Amniotic epithelial cell (primary cell): ENCODE measurements at places on chromosomes 6 and 20.

DNA sequence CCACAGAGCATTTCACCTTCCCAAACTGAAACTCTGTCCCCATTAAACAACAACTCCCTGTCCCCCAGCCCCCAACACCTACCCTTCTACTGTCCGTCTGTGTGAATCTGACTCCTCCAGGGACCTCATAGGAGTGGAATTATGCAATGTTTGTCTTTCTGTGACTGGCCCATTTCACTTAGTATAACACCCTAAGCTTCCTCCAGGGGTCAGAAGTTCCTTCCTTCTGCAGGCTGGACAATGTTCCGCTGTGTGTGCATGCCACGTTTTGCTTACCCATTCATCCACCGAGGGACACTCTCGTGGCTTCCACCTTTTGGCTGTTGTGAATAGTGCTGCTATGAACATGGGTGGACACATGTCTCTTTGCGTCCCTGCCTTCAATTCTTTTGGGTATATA lies 37.6 kb upstream of the MPC1 start:
- peak; percentile 56 for DNase-seq

DNA sequence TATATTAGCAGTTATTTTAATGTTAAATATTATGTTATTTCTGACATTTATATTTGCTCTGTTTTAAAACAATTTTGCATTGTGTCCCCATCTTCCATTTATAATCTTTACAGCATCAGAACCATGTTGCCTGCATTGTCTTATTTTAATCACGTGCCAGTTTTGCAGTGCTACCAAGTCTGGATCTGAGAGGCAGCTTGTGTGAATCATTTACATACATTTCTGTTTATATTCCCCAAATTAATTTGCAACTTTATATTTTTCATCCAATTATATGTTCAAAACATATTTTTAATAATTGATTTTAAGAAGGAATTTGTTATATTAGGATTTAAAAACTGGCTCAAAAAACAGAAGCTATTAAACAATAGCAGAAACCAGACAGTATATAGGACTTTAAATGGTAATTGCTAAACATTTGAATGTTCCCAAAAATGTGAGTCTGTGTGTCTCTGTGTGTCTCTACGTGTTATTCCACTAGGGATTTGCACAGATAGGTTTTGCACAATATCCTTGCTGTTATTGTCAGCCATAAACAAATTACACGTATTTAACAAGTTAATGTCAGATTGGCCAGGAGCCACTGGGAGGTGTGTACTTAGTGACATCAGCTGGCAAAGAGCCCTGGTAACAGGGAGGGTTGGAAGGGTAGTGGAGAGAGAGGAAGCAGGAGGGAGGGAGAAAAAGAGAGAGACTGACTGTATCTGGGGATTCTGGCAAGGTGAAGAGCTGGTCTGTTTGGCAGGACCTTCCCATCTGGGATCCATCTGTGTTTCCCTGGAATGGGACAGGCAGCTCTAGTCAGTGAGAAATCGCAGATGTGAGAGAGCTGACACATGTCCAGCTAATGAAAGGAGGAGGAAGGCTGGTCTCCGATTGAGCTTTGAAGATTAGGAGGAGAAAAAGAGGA lies 72.1 kb downstream of the CBFA2T2 start:
- peak; percentile 91 for DNase-seq

DNA sequence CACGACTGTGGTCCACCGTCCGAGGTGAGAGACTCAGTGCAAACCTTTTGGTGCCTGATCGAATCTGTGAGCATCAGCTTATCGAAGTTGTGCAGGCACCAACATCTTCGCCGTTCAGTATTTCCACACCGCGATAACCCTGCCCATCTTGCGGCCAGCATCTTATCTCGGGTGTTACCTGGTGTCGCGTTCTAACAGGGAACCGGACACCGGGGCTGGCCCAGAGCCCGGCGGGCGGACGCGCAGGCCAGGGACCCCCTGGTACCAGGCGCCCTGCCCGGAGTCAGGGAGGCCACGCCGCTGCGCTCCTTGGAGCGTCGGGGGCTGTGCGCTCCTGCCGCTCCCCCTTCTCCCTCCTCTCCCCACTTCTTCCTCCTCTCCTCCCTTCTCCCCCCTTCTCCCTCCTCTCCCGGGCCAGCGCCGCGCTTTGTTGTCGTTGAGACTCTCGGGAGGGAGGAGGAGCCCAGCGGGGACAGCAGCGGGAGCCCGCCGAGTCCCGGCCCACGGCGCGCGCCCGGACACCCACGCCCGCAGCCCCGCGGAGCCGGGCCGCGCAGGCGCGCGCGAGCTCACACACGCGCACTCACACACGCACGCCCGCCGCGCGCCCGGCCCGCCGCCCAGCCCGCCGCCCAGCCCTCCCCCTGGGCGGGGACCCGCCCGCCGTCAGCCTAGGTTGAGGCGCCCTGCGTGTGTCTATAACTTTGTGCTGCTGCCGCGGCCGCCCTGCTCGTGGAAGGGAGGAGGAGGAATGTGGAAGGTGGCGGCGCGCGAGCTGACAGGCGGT lies 1.4 kb upstream of the FOXO3 start:
- DNase-seq = peak; percentile 80

DNA sequence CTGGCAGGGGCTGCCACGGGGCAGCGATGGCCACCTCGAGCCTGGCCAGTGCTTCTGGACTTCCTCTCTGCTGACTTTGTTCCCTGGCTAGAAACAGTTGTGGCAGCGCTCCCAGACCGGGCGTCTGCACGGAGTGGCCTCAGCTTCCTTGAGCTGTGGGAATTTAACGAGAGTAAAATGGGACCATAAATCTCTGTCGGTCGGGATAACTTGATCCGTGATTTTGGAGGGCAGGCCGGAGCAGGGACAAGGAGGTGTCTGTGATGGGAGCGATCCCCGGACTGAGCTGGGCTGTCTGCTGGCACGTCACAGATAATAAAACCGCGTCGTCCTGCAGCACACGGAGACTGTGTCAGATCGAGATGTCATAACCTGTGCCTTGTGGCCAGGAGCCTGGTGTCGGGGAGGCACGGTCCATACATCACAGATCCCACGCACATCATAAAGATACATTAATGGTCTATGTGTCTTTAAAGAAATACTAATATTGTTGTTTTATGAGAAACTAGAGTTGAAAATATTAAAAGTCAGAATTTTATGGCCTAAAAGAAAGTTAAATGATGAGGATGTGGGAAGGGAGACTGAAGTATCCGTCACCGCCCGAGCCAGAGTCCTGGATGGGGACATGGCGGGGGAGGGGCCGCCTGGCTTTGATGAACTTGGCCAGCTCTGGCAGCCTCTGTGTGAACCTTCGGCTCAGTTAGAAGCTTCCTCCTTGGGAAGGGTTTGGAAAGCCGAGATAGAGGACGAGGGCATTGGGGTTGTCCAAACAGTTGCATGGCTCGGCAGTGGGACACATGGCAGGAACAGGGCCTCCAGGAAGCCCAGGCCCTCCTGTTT lies 6.5 kb upstream of the RBBP8NL start:
- no peak for DNase-seq

DNA sequence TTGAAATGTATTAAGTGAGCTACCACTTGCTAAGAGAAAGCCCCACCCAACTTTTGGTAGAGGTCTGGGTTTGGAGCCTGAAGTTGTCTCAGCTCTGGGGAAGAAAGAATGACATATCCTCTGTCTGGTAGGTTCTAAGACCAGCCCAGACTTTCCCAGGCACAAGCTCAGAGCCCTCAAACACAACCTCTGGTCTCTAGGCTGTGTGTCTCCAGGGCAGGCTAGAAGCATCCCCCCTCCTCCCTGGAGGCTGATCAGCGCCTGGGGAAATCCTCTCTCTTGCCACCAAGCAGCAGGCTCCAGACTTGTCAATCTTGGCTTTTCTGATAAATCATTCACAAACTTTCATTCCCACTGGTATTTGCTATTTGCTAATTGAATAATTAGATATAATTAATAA lies 226.5 kb upstream of the CST7 start:
- no peak for DNase-seq

DNA sequence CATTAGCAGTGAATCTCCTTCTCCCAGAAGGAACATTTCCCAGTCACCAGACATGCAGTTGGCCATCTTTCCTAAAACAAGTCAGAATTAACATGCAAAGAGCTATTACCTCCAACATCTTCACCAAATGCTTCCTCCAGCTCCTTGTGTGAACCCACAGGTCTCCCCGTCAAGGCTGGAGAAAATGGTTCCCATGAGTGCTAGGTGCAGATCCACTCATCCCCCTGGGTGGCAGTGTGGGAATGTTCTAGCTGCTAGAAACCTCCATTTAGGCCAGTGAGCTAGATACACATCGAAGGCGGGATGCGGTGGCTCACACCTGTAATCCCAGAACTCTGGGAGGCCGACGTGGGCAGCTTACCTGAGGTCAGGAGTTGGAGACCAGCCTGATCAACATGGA lies 603.9 kb upstream of the SLC35B3 start:
- no peak for DNase-seq
